Neural crest cell (in vitro differentiated cells): ENCODE measurements at places on chromosomes 5 and 9.

DNA sequence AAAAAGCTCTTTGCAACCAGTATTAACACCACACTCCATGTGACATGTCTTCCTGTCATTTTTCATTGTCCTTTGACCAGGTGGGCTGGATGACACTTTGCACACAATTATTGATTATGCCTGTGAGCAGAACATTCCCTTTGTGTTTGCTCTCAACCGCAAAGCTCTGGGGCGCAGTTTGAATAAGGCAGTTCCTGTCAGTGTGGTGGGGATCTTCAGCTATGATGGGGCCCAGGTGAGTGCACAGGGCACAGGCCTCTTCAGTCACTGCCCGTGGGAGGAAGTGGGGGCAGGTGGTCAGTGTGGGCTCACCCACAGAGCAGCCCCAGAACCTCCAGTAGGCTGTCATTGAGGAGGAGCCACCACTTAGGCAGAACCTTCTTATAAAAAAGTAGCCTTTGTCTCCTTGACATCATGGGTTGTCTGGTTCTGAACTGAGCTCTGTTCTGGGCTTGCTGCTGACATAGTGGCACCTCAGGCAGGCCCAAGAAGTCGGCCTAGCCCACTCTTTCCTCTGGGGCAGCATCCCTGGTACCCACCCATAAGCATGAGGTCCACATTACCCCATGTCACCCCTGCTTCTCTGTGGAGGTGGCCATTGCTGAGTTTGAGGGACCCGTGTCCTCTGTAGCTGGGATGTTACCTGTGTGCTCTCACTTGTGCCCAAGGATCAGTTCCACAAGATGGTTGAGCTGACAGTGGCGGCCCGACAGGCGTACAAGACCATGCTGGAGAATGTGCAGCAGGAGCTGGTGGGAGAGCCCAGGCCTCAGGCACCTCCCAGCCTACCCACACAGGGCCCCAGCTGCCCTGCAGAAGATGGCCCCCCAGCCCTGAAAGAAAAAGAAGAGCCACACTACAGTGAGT lies 39.3 kb downstream of the SECISBP2 start:
- no peak for DNase-seq

DNA sequence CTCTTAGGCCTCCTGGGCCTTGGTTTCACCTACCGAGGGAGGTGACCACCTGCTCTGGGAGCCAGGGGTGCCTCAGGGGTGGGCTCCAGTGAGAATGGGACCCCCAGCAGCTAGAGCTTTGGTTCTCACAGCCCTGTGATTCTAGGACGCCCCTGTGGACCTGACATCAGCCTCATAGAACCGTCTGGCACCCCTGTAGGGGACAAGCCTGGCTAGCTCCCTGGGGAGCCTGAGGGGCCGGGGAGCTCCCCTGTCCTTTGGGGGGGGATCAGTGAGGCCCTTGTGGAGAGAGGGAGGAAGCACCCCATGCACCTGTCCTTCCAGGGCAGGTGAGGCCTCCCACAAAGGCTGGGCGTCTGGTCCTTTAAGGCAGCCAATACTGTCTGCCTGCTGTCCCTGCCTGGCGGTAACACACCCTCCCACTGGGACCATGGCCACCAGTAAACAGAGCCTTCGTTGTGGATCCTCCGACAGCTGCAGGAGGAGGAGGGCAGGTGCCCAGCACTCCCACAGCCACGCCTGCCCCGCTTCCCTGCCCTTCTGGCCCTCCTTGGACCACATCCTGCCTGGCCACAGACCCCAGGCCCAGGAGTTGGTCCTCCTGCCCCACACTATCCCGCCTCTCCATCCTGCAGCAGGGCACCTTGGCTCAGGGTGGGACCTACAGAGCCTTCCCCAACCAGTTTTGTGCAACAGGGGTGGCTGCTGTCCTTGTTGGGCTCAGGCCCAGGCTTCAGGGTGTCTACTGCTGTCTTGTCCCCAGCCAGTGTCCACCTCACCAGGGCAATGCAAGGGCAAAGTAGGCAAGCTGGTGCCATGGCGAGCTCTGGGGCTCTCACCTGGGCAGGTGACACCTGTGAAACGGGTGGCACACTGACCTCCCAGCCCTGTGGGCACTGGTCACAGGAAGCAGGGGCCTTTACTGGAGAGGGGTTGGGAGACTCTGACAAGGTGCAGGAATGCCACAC lies 3.0 kb upstream of the TUBB4B start:
- no peak for DNase-seq

- no peak for DNase-seq
These were observed 63.2 kb upstream of the CTXN3 start for GRCh38 chr5:127585661-127586060.

DNA sequence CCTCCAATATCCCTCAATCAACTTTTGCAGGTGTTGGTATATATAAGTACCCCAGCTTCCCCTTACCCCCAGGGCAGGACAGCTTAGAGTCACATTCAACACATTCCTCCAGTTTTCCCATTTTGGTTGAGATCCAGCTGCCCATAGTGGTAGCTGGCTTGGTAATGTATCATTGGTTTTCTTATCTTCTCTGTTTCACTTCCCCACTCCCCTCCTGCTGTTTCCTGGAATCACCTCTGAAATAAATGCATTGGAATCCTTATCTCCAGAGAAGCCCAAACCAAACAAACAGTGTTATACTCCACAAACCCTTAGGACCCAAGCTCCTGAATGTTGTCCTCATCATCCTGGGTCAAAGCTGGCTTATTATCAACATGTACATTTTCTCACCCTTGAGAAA lies 184.8 kb downstream of the TMEM38B start:
- DNase-seq, result no peak

GRCh38 chr5:39138892-39139291 lies 64.7 kb upstream of the RICTOR start:
- no peak for DNase-seq

- no peak for DNase-seq
These were observed 21.2 kb downstream of the NSUN2 start for GRCh38 chr5:6611334-6612256.

DNA sequence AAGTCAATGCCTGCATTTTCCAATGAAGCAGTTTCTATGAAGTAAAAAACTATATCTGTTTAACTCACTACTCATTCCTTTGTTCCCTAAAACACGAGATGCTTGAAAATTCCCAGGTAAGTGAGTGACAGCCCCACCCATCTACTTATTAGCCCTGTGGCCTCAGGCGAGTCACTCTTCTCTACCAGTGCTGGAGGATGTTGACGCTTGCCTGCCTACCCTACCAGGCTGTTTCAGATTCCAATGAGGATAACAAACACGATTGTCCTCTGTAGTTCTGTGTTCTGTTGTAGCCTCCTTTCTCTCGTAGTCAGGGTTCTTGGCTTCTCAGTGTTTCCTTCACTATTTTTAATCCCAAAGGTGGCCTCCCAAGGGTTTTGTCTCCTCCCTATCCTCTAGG lies 388.8 kb downstream of the KDM4C start:
- no peak for DNase-seq

DNA sequence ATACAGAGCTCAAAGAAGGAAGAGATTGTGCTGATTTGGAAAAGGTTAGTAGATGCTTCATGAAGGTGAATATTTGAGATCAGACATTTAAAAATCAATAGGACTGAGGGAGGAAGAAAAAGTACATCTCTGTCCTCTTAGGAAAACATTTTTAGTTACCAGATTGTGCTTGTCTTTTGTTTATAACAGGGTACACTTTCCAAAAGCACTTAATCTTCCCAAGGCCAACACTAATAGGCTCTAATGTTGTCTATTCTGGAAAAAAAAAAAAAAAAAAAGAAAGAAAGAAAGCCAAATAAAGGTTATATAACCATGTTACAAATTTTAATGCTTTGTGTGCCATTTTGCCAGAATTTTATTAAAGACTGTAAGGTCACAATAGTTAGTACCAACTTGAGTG lies 45.5 kb upstream of the SHISAL2B start:
- no peak for DNase-seq

GRCh38 chr9:98491828-98492227 lies 216.9 kb downstream of the GABBR2 start:
- no peak for DNase-seq

DNA sequence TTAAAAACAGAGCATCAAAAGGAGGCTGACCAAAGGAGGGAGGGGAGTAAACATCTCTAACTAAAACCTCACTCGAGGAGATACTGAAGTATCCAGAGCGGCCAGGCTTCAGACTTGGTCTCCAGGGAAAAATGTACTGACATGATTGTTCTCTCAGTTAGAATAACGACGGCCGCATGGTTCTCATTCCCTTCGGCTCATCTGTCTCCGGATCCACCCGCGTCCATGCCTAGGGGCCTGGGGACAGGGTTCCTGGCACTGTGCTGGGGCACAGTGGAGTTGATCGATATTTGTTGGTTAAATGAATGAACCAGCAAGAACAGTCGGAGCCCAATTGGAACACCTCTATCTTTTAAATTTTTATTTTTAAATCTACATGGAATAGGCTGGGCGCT lies 167.1 kb upstream of the PHYKPL start:
- DNase-seq, result no peak

- DNase-seq, result no peak
These were observed 135.0 kb downstream of the OXCT1 start for GRCh38 chr5:41735213-41735612.

- no peak for DNase-seq
These were observed 21.0 kb upstream of the CDKN2B start for GRCh38 chr9:22030101-22030598.

GRCh38 chr5:168364750-168365550 lies 73.5 kb downstream of the WWC1 start:
- no peak for DNase-seq

GRCh38 chr5:178941361-178941760 lies 363 bp downstream of the ZNF454 start:
- no peak for DNase-seq

DNA sequence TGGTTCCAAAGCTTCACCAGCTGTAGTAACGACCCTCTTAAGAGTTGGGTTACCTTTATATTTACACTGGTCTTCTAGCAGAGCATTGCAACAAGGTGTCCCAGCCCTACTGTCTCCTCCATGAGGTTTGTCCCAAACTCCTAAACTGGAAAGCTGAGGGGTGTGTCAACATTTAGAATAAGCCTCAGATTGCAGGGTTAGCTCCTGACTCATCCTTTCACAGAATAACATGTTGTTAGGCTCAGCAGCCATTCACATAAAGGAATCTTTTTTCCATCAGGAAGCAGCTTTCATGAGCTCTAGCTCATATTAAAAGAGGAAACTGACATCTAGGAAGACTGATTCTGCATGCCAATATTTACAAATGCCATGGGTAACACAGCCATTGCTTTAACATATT lies 238.7 kb downstream of the EFNA5 start:
- DNase-seq, result no peak

DNA sequence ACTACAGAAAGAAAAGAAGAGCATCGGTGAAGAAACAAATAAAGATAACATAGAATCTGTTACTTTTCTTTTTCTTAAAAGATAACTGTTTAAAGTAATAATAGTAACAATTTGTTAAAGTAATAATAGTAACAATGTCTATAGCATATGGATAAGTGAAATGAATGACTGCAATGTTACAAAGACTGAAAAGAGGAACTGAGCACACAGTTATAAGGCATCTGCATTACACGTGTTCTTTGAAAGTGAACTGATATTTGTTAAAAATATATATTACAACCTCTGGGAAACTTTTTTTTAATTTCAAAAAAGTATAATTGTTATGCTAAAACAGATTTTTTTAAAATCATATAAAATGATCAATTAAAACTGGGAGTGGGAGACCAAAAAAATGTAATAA lies 88.4 kb upstream of the FST start:
- no peak for DNase-seq

- DNase-seq, result no peak
These were observed 90.8 kb upstream of the NEURL1B start for GRCh38 chr5:172550096-172550765.

- peak; percentile 55 for DNase-seq
These were observed at the start of gene CYFIP2 for GRCh38 chr5:157265714-157266285. Gene CYFIP2 (plus strand): TSS chr5:157266123. CDS start chr5:157285362, 19,239 bp downstream.

GRCh38 chr5:73436535-73437100 lies 12.0 kb downstream of the FOXD1 start:
- DNase-seq, result no peak

GRCh38 chr5:58358501-58359178 lies 101.2 kb downstream of the PLK2 start:
- no peak for DNase-seq

- DNase-seq, result no peak
These were observed 1862.0 kb upstream of the ACO1 start for GRCh38 chr9:30522486-30522885.

- DNase-seq, result no peak
These were observed 59.7 kb downstream of the ZNF618 start for GRCh38 chr9:113935677-113936380.

DNA sequence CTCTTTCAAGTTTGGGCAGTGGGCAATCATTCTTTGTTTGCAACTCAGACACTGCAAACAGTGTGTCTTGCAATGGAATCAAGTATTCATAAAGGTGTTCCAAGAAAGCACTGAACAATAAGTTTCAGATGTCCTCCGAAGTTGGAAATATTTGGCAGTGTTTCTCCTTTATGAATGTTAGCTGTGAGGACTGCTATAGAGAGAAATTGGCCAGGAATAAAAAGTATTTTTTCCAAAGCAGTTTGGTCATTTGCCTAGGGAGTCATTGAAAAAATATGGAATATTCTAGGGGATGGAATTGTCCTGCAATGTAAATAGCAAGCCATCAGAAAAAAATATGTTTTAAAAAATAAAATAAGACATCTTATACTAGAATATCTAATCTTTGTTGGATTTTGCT lies 688.6 kb upstream of the SEMA6A start:
- no peak for DNase-seq

DNA sequence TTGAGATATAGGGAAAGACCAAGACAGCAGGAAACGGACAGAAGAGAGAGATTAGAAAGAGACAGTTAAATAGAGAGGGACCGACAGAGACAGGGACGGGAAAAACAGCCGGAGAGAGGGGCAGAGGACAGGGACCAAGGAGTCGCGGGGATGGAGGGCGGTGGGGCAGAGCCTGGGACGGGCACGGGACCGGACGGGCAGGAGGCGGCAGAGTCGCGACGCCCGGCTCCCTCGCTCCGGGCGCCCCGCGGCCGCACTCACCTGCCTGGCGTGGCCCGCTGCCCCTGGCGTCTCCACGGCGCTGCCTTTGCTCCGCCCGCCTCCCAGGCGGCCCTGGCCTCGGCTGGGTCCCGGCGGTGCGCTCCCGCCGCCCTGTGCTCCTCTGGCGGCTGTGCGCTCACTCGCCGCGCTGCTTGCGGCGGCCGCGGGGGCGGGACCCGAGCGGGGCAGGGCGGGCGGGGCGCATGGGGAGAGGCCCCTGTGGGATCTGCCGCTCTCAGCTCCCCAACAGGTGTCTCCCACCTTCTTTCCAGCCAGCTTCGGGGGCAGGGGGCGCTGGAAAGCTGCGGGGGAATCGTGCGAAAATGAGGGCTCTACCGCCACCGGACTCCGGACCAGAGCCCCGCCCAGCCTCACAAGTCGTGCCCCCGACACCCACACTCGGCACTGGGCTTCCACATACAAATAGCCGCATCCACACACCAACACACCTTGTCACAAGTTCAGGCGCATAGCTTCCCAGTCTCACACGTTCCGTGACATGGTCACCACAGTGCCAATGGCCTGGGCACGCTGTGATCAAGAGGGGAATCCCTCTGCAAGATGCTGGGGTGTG lies at the start of gene ARID3C:
Gene ARID3C (minus strand): TSS at position 411 of the 835 bp plus-strand sequence. CDS start 1,052 bp downstream, outside the sequence.
- no peak for DNase-seq
